ENCODE measurements at places on chromosomes 16 and 17.

GRCh38 chr16:87701505-87701921, 64.3 kb downstream of the KLHDC4 start:
- DNase-seq = no peak

DNA sequence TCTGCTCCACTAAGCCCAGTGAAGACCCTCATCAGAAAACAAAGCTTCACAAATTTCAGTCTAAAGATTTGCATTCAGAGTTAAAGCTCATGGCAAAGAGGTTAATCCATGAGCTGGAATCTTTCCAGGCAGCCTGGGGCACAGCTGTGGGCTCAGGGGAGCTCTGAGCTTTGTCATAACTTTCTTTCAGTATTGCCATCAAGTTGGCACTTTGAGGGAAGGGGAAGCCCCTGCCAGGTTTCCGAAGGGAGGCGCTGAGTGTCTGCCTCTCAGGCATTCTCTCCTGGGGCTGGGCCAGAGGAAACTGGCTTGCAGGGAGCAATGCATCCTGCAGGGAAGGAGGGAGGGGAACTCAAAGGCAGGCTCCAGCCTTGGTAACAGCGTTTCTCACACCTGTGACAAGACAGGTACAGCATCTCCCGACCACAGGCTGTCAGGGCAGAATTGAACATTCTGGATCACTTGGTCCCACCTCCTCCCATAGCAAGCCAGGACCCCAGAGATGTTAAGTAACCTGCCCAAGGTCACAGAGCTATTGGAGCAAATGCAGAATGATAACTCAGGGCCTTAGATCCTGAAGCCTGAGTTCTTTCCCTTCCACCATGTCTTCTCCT, 3.9 kb downstream of the LPO start:
- DNase-seq = no peak

DNA sequence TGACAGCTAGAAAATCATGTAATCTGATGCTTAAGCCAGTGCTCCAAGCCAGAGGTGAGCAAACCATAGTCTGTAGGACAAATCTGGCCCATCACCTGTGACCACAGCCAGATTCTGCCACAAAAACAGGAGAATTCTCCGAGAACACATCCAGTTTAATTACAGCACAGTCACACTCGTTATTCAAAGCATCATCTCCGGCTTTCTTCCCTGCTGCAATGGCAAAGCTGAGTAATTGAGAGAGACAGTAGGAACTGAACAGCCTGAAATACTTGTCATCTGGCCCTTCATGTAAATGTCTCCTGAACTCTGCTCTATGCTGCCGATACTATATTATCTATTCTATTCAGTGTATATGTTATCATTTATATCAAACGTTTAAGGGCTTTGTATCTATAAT, 121.4 kb upstream of the FOXF1 start:
- DNase-seq = no peak

DNA sequence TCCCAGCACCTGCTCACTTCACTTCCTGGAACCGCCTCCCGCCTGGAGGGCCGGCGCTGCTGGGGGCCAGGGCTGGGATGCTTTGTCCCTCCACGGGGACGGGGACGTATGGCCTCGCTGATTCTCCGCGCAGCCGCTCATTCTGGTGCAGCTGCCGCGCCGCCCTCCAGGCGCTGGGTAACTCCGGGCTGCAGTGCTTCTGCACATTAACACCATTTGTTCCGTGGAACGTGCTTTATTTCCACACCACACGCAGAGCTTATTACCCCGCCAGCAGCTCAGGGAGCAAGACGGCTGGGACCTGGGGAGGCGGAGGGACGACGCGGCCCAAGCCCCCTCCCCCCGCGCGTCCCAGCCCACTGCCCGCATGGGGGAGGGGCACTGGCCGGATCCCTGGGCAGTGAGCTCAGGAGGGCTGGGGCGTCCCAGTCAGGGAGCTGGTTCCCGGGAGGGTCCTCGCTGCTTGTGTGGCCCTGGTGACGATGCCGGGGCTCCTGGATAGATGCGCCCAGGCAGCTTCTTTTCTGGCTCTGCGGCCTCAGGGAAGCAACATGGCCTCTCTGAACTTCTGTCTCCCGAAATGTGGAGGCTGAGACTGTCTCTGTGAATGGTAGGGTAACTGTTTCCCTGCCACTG, 45.4 kb upstream of the ACSF3 start:
- DNase-seq = no peak

- DNase-seq = peak; percentile 15
These were observed 53.2 kb downstream of the NDEL1 start for GRCh38 chr17:8488901-8489300.

- no peak for DNase-seq
These were observed 644 bp downstream of the QRICH2 start for GRCh38 chr17:76307299-76307965.

DNA sequence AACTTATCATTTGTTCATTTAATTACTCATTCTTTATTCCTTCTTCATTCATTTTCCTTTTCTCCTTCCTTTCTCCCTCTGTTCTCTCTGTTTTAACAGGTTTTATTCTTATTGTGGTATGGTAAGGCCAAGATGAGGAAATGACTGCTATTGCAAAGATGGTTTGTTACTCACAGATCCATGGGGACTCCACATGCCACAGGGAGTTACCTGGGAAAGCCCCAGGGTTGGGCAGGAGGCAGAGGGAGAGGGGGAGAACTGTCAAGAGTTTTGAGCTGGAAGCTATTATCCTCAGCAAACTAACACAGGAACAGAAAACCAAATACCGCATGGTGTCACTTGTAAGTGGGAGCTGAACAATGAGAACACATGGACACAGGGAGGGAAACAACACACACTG, 453.3 kb downstream of the WWOX start:
- DNase-seq = no peak

DNA sequence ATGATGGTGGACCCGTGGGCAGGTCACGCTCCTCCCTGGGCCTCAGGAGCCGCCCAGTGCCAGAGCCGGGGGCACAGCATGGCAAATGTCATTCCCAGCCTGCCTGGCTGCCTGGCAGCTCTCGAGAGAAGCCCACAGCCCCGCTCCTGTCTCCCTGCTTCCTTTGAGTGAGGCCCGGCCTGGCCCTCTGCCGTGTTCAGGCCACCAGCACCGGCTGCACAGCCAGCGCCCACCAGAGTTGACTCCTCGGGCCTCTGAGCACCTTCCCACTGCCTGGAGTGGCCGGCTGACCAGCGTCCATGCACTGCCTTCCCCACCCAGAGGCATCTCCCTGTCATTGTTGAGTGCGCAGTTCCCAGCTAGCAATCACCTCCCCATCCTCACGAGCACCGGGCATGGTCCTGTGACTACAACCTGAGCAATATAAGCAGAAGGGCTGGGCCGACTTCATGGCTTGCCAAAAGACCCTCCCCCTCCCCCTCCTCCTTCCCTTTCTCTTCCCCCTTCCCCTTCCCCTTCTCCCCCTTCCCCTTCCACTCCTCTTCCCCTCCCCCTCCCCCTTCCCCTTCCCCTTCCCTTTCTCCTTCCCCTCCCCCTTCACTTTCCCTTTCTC, 11.9 kb upstream of the SLC38A10 start:
- no peak for DNase-seq

- peak; percentile 67 for DNase-seq
These were observed 56.4 kb downstream of the SLC6A2 start for GRCh38 chr16:55711959-55712876.

- no peak for DNase-seq
These were observed 12.1 kb downstream of the CA5A start for GRCh38 chr16:87924041-87924810.

GRCh38 chr17:70879401-70879800, 710.1 kb downstream of the KCNJ2 start:
- DNase-seq = no peak

DNA sequence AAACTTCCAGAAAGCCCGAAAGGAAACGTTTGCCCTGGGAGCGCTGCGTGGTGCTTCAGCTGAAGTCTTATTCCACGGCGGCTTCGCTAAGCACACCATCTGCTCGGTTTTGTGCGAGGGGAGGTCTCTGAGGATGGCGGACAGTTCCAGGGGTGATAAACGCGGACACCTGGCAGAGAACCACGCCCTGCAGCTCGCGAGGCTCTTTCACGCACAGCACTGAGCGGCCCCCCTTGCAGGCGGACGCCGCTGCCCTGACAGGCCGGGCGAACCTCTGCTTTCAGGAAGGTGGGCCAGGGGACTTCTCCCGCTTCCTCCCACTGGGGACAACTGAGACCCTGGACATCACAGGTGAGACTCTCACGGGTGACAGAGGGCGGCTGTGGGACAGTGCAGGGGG, 3.7 kb downstream of the MVD start:
- no peak for DNase-seq

- DNase-seq = no peak
These were observed 22.7 kb upstream of the DBNDD1 start for GRCh38 chr16:90041896-90042473.

GRCh38 chr16:57994778-57995177, 5.7 kb downstream of the ZNF319 start:
- peak; percentile 72 for DNase-seq
